Endodermal cell (in vitro differentiated cells): ENCODE measurements at places on chromosomes 12 and 14.

DNA sequence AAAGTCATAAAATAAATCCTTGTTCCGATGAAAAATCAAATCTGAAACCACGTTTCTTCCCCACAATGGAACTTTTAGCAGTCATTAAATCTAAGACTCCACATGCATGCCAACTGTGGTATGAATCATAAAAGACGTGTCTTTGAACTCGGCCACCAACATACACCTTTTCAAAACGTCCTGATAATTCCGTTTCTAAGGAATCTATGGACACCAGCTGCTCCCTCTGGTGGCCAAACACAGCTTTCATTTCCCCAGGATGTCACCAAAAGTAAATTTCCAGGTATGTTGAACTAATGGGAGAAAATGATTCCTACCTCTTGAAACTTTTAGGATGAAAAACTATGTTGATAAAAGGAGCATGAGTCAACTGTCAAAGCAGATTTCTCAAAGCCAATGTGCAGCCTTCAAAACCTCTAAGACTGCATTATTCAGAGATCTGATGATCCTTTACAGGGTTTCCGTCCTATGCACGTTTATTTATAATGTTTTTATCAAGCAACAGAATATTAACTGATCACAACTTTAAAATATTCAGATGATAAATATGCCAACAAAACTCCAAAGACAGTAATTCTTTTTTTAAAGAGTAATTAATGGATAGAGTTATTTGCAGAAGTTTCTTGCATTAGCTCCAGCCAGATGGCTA lies 96.2 kb downstream of the CIT start:
- peak; percentile 82 for DNase-seq

GRCh38 chr14:39267608-39268005 lies 33.9 kb downstream of the MIA2 start:
- no peak for DNase-seq

- DNase-seq: no peak
These were observed 161.3 kb downstream of the C12orf42 start for GRCh38 chr12:103334466-103334865.

DNA sequence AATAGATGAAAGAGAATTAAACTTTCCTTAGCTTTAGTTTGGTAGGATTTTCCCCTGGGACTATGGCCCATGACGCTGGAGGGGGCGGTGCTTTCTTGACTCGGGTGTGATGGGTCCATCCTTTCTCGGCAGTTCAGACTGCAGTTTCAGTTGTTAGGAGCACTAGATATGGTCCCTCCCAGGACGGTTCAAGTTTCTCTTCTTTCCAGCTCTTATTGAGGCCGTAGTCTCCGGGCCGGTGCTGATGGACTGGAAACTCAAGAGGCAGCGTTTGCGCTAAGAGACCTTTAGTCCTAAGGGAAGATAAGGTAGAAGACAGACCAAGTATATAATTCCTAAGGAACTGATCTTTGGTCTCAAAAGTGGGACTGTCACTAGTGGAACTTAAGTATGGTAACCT lies 111.2 kb downstream of the RIN3 start:
- DNase-seq: no peak

GRCh38 chr12:3255057-3255456 lies 177.9 kb downstream of the TSPAN9 start:
- no peak for DNase-seq

GRCh38 chr12:106146987-106147386 lies 8.2 kb upstream of the NUAK1 start:
- DNase-seq: peak; percentile 24

- no peak for DNase-seq
These were observed 42.1 kb downstream of the CCDC91 start for GRCh38 chr12:28232211-28232928.

DNA sequence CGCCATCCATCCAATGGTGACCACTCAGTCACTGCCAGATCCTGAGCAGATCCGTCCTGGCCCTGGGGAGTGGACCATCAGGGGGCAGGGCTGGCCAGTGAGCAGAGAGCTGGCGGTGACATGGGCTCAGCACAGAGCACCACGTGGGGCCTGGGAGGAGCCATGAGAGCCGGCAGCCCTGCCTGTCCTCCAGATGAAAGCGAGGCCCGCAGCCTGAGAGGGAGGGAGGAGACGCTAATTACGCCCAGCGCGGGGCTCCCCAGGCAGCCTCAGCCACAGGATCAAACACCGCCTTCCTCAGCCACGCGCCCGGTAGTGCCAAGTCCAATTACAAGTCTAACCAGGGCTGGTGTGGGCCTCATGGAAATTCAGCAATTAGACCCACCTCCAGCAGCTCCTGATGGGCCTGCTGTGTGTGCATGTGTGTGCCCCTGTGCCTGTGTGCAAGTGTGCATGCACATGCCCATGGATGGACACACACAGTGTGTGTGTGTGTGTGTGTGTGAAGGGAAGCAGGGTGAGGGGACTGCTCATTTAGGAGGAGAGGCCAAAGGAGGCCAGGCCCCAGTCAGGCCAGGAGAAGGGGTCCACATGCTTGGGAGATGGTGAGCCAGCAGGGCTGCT lies 68.0 kb downstream of the KIF26A start:
- peak; percentile 78 for DNase-seq

DNA sequence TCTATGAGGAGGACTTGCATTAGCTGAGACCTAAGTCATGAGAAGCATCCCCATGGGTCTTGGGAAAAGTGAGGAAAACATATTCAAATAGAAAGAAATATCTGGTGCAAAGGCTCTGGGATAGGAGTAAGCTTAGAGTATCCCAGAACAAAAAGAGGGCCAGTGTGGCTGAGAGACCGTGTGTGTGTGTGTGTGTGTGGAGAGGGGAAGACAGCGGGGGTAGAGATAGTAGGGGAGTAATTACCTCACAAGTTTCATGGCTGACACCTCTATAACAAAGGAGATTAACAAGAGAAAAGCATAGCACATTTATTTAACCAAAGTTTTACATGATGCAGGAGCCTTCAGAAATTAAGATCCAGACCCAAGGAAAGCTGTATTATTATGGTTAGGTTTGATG lies 440.5 kb downstream of the RAD51B start:
- DNase-seq: peak; percentile 86

- DNase-seq: no peak
These were observed 333.0 kb downstream of the CCER1 start for GRCh38 chr12:90621927-90622326.

- peak; percentile 28 for DNase-seq
These were observed 31.4 kb downstream of the PSMC1 start for GRCh38 chr14:90287791-90288190.

- no peak for DNase-seq
These were observed 3.3 kb downstream of the SDR39U1 start for GRCh38 chr14:24439257-24439656.

DNA sequence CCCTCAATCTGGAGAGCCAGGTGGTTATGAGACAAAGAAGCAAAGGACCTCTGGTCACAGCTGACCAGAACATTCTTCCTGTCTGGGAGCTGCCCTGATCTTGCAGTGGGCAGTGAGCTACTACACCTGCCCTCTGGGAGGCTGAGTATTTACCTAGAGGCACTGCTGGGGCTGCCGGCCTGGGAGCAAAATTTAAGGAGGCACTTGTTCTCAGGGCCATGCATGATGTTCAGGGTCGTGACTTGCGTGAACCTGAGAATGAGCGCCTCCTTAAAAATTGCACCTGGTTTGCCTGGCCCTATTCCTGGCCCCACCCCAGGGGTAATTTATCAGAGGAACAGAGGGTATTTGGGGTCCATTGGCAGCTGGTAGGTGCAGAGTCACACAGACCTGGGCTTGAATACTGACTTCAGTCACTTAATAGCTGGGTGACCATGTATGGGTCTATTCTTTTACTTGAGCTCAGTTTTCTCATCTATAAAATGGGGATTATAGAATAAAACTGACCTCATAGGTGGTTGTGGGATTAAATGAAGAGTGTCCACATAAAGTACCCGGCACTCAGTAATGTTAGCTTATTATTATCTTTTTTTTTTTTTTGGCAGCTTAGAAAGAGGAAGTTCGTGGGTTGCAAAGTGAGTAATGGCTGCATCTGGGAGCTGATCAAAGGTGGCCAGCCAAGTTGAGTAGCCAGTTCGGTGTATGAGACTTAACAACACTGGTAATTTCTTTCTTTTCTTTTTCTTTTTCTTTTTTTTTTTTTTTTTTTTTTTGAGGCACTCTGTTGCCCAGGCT lies 107.4 kb upstream of the MED13L start:
- peak; percentile 85 for DNase-seq

- DNase-seq: no peak
These were observed 24.0 kb upstream of the OR10P1 start for GRCh38 chr12:55612646-55613045.

DNA sequence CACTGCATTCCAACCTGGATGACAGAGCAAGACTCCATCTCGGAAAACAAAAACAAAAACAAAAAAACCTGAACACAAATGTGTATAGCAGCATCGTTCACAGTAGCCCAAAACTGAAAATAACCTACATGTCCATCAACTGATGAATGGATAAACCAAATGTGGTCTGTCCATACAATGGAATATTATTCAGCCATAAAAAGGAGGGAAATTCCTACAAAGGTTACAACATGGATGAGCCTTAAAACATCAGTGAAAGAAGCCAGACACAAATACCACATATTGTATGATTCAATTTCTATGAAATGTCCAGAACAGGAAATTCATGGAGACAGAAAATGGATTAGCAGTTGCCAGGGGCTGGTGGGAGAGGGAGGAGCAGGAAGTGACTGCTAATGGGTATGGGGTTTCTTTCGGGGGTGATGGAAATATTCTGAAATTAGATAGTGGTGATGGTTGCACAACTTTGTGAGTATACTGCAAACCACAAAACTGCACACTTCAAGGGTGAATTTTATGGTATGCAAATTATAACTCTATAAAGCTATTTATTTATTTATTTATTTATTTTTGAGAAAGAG lies 4.0 kb downstream of the MYL2 start:
- DNase-seq: no peak

- DNase-seq: no peak
These were observed 192.0 kb downstream of the TTC7B start for GRCh38 chr14:90624227-90624626.

- DNase-seq: no peak
These were observed 26.9 kb upstream of the CCDC88C start for GRCh38 chr14:91444335-91445020.

GRCh38 chr14:61475316-61475715 lies 153.9 kb downstream of the PRKCH start:
- DNase-seq: no peak

- no peak for DNase-seq
These were observed 8.2 kb downstream of the MLXIP start for GRCh38 chr12:122086641-122087285.

- DNase-seq: no peak
These were observed 91.0 kb upstream of the TRAF3 start for GRCh38 chr14:102686196-102686801.

GRCh38 chr12:5040368-5040767 lies 3.3 kb upstream of the KCNA5 start:
- DNase-seq: no peak

- DNase-seq: no peak
These were observed 408.5 kb downstream of the CCER1 start for GRCh38 chr12:90546511-90546910.

DNA sequence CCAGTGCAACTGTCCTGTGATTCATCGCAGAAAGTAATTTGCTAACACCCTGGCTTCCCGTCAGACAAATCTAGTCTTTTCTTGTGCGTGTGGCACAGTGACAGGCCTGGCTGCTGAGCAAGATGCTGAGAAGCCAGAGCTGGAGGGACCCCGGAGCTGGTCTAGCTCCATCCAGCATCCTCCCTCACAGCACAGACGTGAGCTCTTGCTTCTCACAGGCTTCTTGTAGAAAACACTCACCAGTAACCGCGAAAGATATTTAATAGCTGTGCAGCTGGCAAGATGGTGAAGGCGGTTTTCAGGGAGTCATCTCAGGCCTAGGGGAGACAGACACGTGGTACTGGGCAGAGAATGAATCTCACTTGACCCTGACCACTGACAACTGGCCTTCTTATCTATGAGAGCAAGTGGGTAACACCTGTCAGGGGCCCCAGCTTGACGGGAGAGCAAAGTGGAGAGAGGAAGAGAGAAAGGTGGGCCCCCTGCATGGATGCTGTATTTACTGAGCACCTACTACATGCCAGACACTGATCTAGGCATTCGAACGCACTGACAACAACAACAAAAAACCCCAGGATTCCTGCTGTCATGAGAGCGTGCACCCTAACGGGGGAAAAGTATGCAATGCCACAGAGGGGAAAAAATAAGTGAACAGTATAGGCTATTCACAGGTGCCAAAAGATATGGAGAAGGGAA lies 63.3 kb downstream of the CCDC88C start:
- no peak for DNase-seq

GRCh38 chr12:100229876-100230275 lies 29.3 kb downstream of the ACTR6 start:
- DNase-seq: no peak

- no peak for DNase-seq
These were observed 9.4 kb downstream of the MYBPC1 start for GRCh38 chr12:101604132-101604531.

- no peak for DNase-seq
These were observed 9.2 kb downstream of the PSMC6 start for GRCh38 chr14:52716155-52716554.

GRCh38 chr12:100127766-100128511 lies 14.7 kb downstream of the BLTP3B start:
- no peak for DNase-seq

DNA sequence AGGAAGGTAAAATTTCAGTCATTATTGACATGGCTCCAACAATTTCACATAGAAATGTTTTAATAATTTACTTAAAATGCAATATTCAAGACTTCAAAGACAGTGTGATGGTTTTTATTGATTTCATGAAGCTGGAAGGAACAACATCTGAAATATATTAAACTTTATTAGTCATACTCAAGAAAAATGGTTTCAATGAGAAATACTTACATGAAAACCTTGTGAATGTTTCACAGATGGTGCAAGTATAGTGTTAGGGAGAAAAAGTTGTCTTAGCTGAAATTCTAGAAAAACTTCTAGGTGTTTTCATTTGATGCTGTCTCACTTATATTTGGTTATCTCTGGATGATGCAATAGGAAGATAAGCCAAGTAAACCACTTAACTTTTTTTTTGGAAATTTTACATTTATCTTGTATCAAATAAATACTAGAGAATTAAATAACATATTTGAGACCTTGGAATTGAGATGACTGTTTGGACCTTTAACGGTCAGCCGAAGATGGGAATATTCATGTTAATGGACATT lies 65.5 kb downstream of the PELI2 start:
- no peak for DNase-seq

- DNase-seq: peak; percentile 68
These were observed 3.4 kb downstream of the HSD17B6 start for GRCh38 chr12:56766535-56766934.

GRCh38 chr14:96125536-96125935 lies 79.1 kb upstream of the BDKRB2 start:
- no peak for DNase-seq
